ENCODE measurements at places on chromosomes 3 and 15. TPM values are rescaled to one million over a fixed set of nuclear protein-coding genes. Genes with fewer than 3 reads are reported as not detected.
A peak's percentile ranks its signal among the peaks of the same experiment; 100 is the strongest.

Gene RAB43
- 13.9 TPM for total RNA-seq

Gene FBXL22
- 1.4 TPM for total RNA-seq

- peak; percentile 78 for DNase-seq
Measured at GRCh38 chr3:31981206-31982181, at the start of the genes OSBPL10 and ZNF860. Gene OSBPL10 (minus strand): TSS chr3:31981262. CDS start chr3:31981179, 83 bp downstream. Gene ZNF860 (plus strand): TSS chr3:31981750. CDS start chr3:31989080, 7,330 bp downstream.

- DNase-seq, result no peak
Measured at GRCh38 chr3:149340310-149340933, 7.0 kb upstream of the TM4SF18 start.

Gene NR2E3
- total RNA-seq, result not detected

GRCh38 chr3:12985148-12985547 lies 88.1 kb downstream of the IQSEC1 start:
- DNase-seq, result no peak

GRCh38 chr3:197378985-197379718 lies 80.7 kb upstream of the DLG1 start:
- DNase-seq, result no peak

GRCh38 chr3:148149556-148149955 lies 548.1 kb upstream of the AGTR1 start:
- DNase-seq, result no peak

DNA sequence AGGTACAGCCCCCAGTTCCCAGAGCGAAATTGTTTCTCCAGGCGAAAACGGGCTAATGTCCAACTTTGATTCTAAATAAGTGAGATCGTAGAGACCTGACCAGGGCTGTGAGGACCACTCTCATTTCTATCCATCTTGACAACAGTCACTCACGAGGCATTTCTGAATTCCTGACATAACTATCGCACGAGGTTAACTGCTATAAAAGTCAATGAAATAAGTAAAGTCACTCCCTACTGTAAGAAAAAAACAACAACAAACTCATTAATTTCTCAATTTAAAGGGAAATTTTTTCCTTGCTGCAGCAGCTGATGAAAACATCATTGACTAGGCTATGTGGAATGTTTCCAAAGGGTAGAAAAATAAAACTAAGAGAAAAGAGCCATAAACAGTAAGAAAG lies 69.1 kb downstream of the GREM1 start:
- no peak for DNase-seq

DNA sequence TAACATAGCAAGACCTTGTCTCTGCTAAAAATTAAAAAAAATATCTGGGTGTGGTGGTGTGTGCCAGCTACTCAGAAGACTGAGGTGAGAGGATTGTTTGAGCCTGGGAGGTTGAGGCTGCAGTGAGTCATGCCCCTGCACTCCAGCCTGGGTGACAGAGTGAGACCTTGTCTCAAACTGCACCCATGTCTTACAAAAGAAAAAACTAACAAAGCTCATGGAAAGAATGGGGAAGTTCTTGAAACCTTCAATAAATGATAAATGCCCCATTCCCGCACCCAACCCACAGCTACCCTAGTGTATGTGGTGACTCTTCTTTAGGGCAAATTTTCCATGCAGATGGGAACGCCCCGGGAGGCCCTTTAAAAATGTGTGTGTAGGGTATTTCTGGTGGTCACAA lies 28.3 kb downstream of the RPLP1 start:
- DNase-seq, result no peak

Gene PSMA4
- total RNA-seq, result 72.8 TPM

Gene CPNE9
- 17.8 TPM for total RNA-seq

DNA sequence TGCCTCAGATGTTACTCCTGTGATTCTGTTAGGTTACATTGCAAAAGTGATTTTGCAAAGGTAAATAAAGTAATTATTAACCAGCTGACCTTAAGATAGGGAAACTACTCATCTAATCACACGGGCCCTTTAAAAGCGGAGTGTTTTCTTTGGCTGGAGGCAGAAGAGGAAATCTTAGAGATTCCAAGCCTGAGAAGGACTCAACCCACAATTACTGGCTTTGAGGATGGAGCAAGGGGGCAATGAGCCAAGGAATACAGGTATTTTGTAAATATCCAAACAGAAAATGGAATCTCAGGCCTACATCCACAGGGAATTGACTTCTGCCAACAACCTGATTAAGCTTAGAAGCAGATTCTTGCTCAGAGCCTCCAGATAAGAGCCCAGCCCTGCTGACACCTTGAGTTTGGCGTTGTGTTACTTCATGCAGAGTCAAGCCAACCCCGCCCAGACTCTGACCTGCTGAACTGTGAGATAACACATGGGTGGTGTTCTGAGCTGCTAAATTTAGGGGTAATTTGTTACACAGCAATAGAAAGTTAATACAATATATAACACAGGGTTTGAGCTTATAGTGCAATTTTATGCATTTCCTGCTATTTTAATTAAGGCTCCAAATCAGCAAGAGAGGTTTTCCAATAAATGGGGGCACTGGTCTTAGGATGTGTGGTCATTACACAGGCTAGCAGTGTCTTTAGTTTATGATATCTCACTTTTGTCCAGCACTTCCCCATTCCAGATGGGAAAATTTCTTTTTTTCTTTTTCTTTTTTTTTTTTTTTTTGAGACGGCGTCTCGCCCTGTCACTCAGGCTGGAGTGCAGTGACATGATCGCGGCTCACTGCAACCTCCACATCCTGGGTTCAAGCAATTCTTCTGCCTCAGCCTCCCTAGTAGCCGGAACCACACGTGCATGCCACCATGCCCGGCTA lies 19.5 kb downstream of the NFKBIZ start:
- no peak for DNase-seq

All from dorsolateral prefrontal cortex (tissue), 122 donors.